Fibroblast of lung (primary cell): ENCODE measurements at places on chromosomes 2 and 18. TPM values are rescaled to one million over a fixed set of nuclear protein-coding genes. Genes with fewer than 3 reads are reported as not detected.

PTGR3 gene
- 18.1 and 25.1 TPM in 2 replicates for polyA plus RNA-seq

GALNT14 gene
- polyA plus RNA-seq, result 0.15 and 0.25 TPM in 2 replicates

DNA sequence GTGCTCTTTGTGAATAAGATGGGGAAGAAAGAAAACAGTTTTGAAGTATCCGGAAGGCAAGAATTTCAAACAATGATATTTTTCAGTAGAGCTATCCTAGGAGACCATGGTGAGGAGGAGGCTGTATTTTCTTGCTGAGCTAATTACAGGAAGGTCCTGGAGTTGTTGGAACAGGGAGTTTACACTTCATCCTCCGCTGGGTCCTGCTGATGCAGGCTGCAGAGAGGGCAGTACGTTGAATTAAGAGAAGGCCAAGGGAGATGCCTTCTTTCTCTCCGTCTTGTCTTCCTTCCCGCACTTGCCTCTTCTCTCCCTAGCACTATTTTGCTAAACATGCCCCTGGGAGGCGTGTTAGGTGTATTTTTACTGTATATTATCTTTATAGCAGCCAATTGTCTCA lies 60.0 kb upstream of the EDAR start:
- H3K27ac ChIP-seq, result no peak overlapping the region
- H3K36me3 ChIP-seq, result no peaks in the 10 kb centered on the region
- peaks cover 8% of the 10 kb centered on the region for H3K27me3 ChIP-seq

- H3K4me3 ChIP-seq, result no peak overlapping the region
- no peaks in the 10 kb centered on the region for H3K36me3 ChIP-seq
- H3K27me3 ChIP-seq, result no peaks in the 10 kb centered on the region
- no peak for DNase-seq
These were observed 12.8 kb upstream of the SFTPB start for GRCh38 chr2:85680707-85681371.

- DNase-seq, result no peak
- H3K27ac ChIP-seq, result no peak overlapping the region
- H3K27me3 ChIP-seq, result no peaks in the 10 kb centered on the region
These were observed 58.2 kb downstream of the ADI1 start for GRCh38 chr2:3460831-3461800.
